ENCODE measurements at places on chromosomes 3 and 15.

- DNase-seq: no peak
Measured at GRCh38 chr3:40768046-40768445, 243.3 kb downstream of the ZNF621 start.

- no peak for DNase-seq
Measured at GRCh38 chr3:39671600-39671999, 137.8 kb upstream of the MYRIP start.

DNA sequence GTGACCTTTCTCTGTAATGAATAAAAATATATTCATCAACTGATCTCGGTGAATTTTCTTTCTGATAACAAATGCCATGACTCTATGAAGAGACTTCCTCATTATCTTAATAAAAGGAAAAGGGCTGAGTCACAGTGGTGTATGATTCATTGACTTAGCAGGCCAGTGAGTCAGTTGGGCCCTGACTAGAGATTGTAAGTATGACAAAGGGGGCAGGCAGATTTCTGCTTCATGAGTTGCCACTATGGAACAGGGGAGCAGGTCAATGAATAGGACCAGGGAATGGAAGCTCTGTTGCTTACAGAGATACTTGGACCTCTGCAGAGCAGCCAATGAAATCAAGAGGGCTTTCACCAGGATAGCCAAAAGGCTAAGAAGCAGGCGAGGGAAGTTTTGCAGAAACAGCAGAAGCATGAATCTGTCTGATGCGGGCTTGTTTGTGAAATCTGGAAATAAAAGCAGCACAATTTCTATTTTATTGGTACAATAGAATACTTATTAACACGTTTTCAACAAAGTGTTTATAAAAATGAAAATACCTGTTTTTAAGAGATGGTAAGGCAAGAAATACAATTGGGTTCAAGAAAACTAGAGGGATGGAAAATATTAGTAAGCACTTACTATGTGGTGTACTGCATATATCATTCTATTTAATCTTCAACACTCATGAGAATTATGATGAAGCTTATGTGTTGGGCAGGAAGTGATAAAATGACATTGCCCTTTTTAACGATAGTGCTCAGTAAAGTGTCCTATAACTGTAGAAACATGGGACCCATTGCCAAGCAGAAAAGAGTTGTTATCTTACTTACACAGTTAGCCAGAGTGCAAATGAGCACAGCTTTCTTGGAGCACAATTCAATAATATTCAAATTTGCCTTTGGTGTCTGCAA is 169.8 kb upstream of the MYRIP start:
- DNase-seq: no peak

GRCh38 chr3:135514060-135514448 is 451.5 kb upstream of the PPP2R3A start:
- DNase-seq: no peak

DNA sequence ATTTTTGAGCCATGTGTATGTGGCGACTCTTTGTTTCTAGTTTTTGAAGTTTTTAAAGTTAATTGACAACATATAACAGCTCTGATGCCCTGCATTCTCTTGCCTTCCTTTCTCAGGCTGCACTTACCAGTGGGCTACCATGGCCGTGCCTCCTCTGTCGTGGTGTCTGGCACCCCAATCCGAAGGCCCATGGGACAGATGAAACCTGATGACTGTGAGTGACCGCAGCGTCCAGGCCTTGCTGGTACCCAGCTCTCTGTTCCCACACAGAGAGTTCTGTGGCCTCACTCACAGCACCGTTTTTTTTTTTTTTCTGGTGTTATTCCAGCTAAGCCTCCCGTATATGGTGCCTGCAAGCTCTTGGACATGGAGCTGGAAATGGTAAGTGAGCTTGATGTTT is 15.1 kb downstream of the FAH start:
- DNase-seq: no peak

- DNase-seq: no peak
Measured at GRCh38 chr15:44545913-44546802, 9.2 kb downstream of the EIF3J start.

GRCh38 chr3:127819086-127819485 is 3.2 kb downstream of the MGLL start:
- no peak for DNase-seq

- no peak for DNase-seq
Measured at GRCh38 chr15:73959801-73960200, 32.3 kb downstream of the STOML1 start.

GRCh38 chr15:51348688-51349087 is 7.2 kb downstream of the GLDN start:
- no peak for DNase-seq

DNA sequence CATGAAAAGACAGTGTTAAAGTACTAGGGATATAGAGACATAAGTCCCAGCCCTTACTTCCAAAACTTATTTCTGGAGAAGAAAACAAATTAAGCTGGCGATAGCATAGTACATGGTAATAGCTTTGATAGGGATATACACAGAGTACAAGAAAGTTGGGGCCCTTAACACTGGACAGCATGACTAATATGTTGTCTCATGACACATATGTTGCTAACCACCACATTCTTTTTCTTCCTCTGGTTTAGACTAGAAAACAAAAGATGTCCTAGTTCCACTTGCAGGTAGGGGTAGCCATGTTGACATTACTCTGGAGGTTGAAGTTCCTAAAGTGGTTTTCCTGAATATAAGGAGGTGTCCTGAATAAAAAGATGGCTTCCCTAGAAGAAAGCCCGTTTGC is 75.3 kb downstream of the RFX7 start:
- no peak for DNase-seq

- no peak for DNase-seq
Measured at GRCh38 chr3:114718898-114719210, 425.0 kb downstream of the TIGIT start.

GRCh38 chr15:39598186-39598850 is 17.4 kb downstream of the THBS1 start:
- DNase-seq: no peak

- DNase-seq: no peak
Measured at GRCh38 chr3:69547461-69547880, 161.6 kb upstream of the FRMD4B start.

- no peak for DNase-seq
Measured at GRCh38 chr3:74329096-74329495, 285.4 kb downstream of the CNTN3 start.

GRCh38 chr15:86842199-86842598 is 762.5 kb downstream of the AGBL1 start:
- no peak for DNase-seq

DNA sequence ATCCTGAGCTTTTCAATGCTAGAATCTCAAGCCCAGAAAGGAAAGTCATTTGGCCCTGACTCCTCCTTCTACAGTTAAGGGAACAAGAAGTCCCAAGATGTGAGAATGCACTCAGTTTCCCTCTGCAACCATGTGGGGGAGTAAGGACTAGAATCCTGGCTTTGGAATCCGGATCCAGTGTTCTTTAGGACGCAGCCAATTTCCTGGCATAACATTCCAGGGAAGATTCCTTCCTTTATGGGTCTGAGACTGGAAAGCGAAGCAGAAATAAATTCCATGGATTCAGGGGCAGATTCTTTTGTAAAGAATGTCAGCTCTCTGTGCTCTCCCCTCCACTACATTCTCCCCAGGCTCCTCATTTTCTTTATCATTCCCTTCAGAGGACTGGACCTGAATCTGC is 151.8 kb upstream of the SOX14 start:
- DNase-seq: no peak

DNA sequence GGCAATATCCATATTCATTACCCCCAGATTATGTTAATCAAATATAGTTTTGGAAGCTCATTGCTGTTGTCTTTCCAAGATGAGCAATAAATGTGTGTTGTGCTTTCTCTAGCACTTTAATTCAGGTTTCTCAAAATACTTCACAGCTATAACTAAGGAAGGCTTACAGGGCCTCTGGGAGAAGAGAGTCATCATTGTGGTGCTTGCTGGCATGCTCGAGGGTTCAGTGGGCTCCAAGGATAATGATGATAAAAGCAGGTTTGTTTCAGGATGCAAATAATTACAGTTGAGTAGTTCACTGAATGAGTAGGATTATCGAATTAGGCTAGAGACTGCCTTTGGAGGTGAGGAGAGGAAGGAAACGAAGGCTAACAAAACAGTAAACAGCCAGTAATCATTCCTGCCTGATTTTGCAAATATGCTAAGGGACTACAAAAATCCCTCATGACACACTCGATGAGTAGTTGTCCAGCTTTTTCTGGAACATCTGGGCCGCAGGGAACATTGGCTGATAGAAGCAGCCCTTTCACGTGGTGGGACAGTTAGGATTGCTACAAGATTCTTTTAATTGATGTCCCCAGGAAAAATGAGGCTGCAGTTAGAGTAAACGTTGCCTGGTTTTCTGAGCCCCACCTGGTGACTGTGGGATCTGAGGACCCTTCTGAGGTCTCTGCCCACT is 54.1 kb downstream of the SLC7A14 start:
- no peak for DNase-seq

GRCh38 chr15:85298941-85299340 is 81.5 kb upstream of the AKAP13 start:
- no peak for DNase-seq

DNA sequence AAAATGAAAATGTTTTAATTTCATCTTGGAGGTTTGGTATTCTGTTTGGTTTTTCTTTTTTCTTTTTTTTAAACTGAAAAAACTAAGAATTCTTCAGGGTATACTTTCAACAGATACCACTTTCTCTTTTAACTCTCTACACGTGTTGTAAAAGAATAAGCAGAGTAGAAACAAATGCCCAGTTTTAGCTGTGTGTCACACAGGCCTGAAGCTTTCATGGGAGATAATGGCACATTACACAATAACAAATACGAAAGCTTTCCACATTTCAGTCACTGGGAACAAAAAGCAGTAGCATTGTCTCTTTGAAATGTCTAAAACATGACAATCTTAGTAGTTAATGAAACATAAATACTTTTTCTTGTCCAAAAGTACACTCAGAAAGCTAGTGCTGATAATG is 818.5 kb downstream of the TBL1XR1 start:
- no peak for DNase-seq

GRCh38 chr15:58498821-58499580 is 67.2 kb downstream of the LIPC start:
- no peak for DNase-seq

DNA sequence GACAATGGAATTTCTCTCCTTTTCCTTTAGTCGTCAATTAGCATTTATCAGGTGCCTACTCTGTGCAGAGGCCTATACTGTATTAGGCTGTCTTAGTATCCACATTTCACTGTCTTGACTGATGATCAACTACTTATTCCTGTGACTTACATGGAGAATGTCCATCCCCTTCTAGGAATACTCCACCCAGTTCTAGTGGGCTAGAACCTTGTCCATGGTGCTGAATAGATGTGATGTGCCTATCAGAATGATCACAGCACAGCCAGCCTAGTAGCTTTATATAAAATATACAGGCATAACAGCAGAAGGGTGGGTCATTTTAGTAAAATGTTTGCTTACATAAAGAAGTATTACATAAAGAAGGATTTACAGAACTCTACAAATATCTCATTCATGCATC is 621.4 kb downstream of the PDCD6IP start:
- DNase-seq: no peak

GRCh38 chr3:8824238-8824637 is 54.8 kb upstream of the OXTR start:
- DNase-seq: no peak

DNA sequence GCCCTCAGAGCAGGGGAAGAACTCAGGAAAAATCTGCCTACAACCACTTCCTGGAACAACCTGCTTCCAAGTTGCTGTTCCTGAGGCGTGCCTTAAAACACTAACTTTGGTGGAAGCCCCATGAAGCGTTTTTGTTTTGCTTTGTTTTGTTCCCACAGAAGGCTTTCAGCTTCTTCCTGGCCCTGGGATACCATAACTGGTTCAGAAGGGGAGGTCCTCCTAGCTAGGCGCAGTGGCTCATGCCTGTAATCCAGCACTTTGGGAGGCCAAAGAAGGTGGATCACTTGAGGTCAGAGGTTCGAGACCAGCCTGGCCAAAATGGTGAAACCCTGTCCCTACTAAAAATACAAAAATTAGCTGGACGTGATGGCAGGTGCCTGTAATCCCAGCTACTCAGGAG is 1.2 kb upstream of the IP6K1 start:
- no peak for DNase-seq

DNA sequence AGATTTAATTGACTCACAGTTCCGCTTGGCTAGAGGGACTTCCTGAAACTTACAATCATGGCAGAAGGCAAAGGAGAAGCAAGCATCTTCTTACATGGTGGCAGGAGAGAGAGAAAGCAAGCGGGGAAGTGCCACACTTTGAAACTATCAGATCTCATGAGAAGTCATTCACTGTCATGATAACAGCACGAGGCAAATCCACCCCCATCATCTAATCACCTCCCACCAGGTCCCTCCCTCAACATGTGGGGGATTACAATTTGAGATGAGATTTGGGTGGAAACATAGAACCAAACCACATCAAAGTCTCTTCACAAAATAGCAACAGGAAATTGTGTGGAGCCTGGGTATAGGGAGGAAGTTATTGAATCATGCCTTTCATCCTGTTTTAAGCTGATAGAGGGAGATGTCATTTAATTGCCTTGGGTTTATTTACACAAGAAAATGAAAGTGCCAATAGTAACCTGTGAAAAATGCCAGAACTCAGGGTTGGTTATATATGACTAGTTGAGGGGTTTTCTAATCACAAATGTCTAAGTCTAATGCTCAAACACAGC is 624.8 kb upstream of the LMCD1 start:
- DNase-seq: no peak

- DNase-seq: no peak
Measured at GRCh38 chr15:88035381-88035780, 221.2 kb downstream of the NTRK3 start.

DNA sequence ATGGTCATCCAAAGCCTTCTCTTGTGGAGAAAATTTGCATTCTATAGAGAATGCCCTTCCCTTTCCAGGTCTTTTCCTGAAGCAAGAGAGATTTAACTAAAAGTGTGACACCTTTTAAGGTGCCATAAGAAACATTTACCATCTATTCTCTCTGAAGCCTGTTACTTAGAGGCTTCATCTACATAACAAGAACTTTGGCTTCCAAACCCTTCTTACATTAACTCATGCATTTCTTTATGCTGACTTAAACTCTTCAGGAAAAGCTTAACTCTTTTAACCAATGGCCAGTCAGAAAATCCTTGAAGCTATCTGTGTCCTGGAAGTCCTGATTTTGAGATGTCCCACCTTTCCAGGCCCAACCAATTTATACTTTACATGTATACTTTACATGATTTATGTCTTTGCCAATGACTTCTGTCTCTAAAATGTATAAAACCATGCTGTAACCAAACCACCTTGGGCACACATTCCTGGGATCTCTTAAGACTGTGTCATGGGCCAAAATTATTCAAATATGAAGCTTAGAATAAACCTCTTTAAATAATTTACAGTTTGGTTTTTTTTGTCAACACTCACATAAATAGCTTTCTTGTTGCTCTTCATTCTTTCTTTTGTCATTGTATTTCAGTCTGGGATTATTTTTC is 472.6 kb upstream of the NECTIN3 start:
- DNase-seq: no peak

Data from NCI-H2081 (cell line).